ENCODE measurements at places on chromosomes 6 and 20.

DNA sequence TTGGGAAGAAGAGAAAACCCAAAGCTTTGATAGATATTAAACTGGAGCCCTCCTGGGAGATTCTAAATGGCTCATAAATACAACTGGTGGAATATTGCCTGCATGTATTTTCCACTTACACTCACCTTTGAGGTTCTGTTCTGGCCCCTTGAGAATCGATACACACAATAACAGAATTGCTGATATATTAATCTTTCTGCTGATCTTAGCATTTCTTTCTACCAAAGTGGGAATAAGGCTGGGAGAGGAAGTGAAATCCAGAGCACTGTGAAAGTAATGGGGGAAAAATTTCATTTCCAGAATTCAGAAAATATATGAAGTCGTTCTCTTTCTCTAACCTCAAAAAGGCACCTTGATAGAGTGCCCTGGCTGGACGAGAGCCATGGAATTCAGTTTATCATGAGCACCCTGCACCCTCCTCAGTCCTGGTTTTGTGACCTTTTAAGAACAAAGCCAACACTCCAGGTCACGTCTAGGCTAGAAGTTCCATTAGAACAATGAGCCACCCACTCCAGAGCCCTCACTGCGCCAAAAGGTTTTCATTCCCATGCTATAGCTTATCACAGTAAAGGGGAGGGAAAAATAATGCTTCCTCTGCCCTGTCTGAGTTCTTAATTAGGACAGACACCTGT, 244.5 kb downstream of the CD83 start:
- DNase-seq, result no peak

- no peak for DNase-seq
Observed at GRCh38 chr6:157881342-157881741, 58.3 kb downstream of the SNX9 start.

DNA sequence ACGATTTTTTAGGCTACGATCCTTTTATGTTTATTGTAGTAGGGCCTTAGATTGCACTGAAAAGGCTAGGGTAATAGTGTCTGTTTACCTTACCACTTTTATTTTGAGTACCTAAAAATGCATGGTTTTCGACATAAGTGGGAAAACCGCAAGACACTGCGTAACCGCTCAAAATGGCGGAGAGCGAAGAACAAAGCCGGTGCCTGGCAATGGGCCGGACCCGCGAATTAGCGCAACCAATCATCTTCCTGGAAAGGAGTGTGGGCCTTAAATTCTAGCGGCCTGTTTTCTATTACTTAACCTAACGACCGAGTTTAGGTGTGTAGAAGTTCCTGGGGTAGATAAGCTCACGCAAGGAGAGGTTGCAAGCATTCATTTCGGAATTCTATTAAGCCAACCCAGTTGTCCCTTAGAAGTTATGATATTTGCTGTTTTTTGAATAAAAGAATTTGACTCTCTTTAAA, 118.0 kb downstream of the HFE start:
- peak; percentile 87 for DNase-seq

GRCh38 chr6:155493026-155493693, 37.5 kb upstream of the NOX3 start:
- no peak for DNase-seq

DNA sequence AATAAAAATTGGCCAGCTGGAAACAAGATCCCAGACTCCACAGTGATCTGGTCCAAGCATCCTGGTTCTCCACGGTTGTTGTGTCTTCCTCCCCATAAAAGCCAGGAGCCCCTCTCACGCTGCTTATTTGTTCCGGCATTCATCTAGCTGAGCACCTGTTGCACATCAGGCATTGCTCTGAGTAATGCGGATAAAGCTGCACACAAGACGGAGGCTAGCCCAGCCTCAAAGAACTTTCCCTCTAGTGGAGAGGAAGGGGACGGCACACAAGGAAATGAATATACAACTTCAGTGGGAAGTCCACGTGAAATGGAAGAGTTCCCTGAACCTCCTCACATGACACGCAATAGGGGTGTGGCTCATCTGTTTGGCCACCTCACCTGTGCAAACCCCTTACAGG, 30.3 kb upstream of the NXT1 start:
- peak; percentile 72 for DNase-seq

DNA sequence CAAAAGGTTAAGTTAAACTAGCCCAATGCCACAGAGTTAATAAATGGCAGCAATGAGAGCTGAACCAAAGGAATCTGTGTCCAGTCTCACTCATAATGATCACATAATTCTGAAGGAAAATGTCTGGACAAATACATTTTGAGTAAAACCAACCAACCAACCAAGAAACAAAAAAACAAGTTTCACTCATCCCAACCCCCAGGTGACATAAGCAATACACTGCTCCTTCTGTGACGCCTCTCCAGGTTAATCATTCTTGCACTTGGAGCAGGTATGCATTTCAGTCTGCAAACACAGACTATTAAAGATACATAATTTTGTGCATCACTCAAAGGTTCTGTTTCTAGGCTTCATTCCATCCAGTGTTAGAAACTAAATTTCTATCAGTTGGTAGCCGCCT, 35.2 kb upstream of the MC3R start:
- no peak for DNase-seq

DNA sequence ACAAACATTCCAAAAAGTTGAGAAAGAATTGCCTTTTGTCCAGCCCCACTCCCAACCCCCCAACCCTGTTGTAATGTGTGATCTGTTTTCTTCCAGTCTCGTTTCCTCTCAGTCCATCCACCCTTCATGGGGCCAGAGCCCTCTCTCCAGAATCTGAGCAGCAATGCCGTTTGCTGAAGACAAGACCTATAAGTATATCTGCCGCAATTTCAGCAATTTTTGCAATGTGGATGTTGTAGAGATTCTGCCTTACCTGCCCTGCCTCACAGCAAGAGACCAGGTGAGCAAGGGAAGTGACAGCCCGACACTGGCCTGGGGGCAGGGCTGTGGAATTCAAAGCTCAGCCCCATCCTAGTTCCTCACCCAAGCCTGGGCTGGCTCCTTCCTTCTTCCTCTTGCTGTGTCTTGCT, 7.8 kb downstream of the MAVS start:
- DNase-seq, result peak; percentile 47

GRCh38 chr6:135281227-135281626, 100.1 kb downstream of the MYB start:
- peak; percentile 87 for DNase-seq

GRCh38 chr20:59013031-59013951, 5.9 kb upstream of the TUBB1 start:
- DNase-seq, result no peak

DNA sequence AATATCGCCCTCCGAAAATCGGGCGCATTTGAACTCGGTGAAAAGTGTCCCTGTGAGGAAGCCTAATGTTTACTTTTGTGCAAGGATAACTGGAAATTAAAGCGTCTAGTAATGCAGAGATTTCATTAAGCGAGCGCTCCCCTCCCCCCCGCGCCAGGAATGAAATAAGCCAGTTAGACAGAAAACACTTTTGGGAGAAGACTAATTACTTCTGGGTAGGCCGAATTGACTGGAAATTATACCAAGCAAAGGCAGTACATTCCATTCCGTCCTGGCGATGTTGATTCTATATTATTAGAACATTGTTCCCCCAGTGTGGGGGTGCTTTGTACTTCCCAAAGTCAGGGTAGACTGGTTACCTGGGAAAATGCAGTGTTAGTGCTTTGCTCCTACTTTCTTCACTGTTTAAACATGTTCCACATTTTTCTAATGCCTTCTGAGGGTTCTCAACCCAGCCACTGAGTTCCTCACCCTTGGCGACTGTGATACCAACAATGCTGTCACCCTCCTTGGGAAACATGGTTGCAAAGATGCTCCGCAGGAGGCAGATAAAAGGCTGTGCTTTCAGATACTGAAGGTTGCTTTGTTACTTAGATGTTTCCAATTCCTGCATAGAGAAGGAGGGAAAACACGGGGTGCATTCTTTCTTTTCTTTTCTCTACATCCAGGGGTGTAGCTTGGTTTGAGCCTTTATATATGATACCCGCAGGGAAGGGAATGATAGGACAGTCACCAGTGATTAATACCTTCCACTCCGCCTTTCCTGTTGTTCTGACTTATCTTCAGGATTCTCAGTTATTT, 2.6 kb downstream of the GJA1 start:
- no peak for DNase-seq

DNA sequence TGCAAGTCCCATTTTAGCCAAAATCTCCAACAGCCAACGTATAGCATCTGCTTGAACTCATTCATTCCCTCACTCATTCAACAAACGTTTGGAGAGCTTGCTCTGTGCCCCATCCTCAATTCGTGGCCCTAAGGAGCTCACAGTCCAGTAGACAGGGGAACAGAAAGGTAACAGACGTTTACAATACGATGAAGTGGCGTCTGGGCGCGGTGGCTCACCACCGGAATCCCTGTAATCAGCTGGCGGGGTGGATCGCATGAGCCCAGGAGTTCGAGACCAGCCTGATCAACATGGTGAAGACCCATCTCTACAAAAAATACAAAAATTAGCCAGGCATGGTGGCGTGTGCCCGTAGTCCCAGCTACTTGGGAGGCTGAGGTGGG, 790 bp upstream of the E2F1 start:
- DNase-seq, result peak; percentile 60

- peak; percentile 68 for DNase-seq
Observed at GRCh38 chr6:149032599-149033405, 284.7 kb upstream of the TAB2 start.

- DNase-seq, result no peak
Observed at GRCh38 chr6:149108749-149109100, 208.8 kb upstream of the TAB2 start.

DNA sequence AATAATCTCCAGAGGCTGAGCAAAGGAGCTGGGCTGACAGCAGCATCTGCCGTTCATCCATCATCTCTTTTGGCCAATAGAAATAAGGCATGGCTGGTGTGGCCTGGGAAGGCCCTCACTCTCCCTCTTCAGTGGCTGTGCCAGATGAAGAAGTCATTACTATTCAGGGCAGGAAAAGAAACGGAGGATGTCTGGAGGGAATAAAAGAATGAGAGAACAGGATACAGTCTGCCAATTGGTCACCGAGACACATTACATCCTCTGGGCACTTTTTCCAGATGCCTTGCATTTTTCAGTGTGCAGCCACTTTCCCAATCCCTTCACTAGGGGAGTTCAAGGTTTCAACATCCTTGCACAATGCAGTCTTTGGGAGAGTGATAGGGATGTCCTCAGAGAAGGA, 32.2 kb upstream of the VGLL2 start:
- DNase-seq, result no peak

GRCh38 chr20:35648836-35649235, 15.9 kb downstream of the CPNE1 start:
- no peak for DNase-seq

GRCh38 chr20:56389807-56390206, 2.2 kb downstream of the AURKA start:
- DNase-seq, result no peak

DNA sequence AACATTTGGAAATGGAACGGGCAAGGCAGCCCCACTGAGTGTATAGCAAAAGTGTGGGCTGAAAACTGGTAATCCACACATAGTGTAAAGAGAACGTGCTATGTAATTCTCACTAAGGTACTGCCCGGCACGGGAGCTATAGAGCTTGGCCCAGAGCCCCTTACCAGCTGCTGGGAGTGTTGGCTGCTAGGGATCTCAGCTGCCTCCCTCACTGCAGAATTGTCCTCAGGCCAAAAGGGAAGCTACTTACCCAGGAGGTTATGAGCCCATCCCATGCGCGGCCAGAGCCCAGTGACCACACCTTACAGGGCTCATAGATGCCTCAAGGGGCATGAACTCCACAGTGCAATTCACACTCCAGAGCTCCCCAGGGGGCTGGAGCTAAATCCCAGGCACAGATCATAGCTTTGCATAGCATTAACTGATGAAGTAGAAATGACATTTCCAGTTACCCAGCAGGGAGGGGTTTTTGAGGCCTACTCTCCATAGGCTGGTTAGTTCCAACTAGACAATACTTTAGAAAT, 56.8 kb downstream of the LINC00237 start:
- no peak for DNase-seq

- DNase-seq, result no peak
Observed at GRCh38 chr6:140538926-140539325, 1164.5 kb upstream of the CITED2 start.

DNA sequence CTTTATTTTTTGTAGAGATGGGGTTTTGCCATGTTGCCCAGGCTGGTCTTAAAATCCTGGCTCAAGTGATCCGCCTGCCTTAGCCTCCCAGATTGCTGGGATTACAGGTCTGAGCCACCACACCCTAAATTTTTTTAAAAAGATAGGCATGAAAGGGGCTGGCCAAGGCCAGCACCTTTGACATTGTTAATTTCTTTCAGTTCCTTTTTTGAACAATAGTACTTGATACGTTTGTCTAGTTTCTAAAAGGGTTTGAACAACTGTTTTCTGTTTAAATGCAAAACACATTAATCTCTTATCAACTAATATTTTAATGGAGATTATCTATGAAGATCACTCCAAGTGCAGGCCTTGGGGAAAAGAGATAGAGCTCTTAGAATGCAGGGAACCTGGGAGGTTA, 37.6 kb upstream of the PTPRK start:
- DNase-seq, result no peak

- DNase-seq, result no peak
Observed at GRCh38 chr6:52403627-52404026, 16.5 kb upstream of the EFHC1 start.

- no peak for DNase-seq
Observed at GRCh38 chr6:7765575-7766325, 39.9 kb downstream of the BMP6 start.

GRCh38 chr20:37295001-37295400, 5.5 kb downstream of the MANBAL start:
- no peak for DNase-seq

DNA sequence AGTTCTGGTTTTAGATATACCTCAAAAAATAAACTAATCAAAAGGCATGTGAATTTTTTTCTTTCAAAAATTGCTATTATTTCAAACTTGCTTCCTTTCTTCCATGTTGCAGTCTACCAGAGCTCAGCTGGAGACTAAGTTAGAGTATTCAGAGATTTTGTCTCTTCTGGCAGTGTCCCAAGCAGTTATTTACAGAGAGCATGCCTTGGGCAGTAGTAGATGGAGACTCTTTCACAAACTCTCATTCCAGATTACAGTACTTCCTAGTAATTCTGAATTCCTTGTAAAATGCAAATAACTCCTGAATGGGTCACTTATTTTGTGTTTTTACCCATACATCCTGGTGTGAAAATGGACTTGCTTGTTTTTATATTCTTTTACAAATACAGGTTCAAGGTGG, 703.4 kb downstream of the EPHA7 start:
- no peak for DNase-seq

DNA sequence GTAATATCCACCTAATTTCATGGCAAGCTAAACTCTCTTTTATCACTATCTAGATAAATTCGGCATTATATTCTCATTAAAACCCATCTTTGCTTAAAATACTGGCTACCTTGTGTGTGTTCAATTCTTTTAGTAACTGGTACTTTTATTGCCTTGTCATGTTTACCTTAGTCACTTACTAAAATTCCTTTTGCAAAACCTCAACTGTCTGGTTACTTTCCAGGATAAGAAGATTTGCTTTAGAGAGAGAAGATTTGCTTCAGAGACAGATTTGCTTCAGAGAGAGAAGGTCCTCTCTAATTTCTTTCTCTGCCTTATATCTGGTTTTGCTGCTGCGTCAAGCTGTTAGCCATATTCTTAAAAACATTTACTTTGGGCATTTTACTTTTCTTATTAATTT, 151.5 kb upstream of the MLIP start:
- DNase-seq, result no peak

Data from MV-4-11 (cell line).